Prostate gland (tissue), 2 donors: ENCODE measurements at places on chromosomes 4 and X. TPM values are rescaled to one million over a fixed set of nuclear protein-coding genes. Genes with fewer than 3 reads are reported as not detected.

The AMTN gene
- 10.1 TPM for total RNA-seq

The ACOT9 gene
- 31.5 TPM for total RNA-seq

The AFP gene
- not detected for total RNA-seq

The NDST4 gene
- 0.14 TPM for total RNA-seq
